Peyer's patch (tissue), 4 donors: ENCODE measurements at places on chromosomes 3 and 15.

- no peak for DNase-seq
Observed at GRCh38 chr3:158565076-158565475, 5.9 kb upstream of the MLF1 start.

DNA sequence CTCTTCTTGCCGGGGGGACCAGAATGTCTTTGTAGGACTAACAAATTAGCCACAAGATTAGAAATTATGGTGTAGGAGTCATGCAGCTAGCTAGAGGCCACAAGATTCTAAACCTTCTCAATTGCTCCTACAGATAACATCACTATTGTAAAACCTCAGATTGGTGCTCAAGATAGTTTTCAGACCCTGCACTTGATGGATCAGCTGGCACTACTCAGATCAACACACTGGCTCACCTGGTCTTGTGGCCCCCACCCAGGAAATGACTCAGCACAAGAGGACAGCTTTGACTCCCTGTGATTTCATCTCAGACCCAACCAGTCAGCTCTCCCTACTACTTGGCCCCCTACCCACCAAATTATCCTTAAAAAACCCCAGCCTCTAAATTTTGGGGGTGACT, 124.1 kb upstream of the RASGRP1 start:
- no peak for DNase-seq

- DNase-seq, result no peak
Observed at GRCh38 chr3:3628676-3629328, 170.4 kb upstream of the LRRN1 start.

DNA sequence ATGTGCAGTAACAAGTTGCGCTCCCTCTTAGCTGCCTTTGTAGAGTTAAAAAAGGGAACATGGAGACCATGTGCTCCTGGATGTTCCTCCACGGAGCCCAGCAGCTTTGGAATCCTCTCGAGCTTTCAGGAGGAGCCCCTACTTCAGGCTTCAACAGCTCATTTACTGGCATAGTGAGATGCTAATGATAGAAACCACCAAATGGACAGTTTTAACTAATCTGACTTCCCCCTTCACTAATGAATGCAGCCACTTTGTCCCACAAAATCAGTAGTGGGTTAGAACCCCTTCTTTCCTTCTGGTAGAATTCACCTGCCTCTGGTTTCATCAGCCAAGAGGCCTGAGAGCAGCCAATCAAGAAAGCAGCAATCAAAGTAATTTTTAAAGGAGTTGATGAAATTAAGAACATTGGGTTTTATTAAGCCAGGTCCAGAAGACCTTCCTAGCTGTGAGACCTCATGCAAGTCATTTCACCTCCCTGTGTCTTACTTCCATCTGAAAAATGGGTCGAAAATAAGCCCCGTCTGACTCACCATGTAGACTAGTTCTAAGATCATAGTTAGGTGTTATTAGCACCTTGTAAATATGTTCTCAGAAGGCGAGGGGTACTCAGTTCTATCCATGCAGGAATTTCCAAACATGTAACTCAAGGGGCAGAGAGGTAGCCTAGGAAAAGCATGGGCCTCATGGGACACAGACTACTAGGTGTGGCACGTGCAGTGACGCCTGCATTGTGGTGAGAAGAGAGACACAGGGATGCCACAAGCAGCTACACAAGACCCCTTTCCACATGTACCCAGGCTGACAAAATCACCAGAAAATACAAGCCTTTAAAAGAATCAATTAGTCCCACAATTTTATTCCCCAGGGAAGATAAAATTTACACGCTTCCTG, 179.7 kb upstream of the LPP start:
- no peak for DNase-seq

DNA sequence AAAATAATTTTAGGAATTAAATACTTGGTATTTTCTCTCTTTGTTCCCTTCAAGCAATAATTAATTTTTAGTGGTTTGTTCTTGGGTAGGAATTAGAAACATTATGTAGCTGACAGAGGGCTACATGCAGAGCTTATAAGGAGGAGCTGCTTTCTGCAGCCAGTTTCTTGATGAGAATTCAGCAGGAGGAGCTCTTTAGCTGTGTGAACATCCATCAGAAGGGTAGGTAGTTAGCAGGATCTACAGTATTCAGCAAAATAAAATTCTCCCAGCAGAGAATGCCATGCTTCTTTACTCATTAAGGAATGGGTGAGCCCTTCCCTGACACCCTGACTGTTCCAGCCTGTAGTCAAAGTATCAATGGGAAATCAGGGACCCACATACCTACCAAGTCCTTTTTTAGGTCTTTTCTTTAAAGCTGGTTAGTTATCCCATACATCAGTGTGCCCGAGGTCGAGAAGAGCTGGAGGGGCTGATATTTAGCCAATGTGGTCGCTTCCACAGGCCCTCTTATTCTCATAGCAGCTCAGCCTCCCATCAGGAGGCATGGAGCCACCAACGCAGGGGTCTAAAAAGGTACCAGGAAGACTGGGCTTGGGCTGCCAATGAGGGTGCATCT, 54.0 kb downstream of the KCNAB1 start:
- no peak for DNase-seq

DNA sequence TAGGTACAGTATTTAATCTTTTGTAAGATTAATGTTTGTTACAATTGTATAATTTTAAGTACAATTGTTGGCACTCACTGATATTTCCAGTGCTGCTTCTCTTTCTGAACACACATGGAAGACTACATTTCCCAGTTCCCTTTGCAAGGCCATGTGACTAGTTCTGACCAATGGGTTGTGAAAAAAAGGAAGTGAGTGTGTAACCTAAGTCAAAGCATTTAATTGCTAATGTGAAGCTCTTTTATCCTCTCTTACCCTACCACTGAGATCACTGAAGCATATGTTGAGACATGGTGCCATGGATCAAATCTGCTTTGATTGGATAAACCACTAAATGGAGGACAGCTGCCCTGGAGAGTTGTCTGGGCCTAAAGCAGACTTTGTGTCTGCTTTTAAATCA, 83.9 kb upstream of the PLXND1 start:
- no peak for DNase-seq

- DNase-seq, result no peak
Observed at GRCh38 chr3:108222853-108223565, 785 bp upstream of the IFT57 start.

DNA sequence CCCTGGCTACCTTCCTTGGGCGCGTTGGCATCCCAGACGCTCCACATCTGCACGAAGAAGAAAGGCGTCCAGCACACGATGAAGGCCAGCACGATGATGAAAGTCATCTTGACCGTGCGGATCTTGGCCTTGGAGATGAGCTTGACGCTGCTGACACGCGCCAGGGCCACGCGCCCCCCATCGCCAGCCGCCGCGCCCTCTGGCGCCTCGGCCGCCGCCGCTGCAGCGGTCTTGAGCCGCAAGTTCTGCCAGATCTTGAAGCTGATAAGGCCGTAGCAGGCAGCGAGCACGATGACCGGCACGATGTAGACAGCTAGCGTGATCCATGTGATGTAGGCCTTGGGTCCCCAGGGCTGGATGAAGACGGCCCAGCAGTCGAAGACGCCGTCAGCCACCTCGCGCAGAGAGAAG, 2.2 kb downstream of the OXTR start:
- DNase-seq, result no peak

GRCh38 chr3:184773283-184774186, 38.4 kb upstream of the VPS8 start:
- no peak for DNase-seq

GRCh38 chr3:15011174-15011573, 53.9 kb downstream of the MRPS25 start:
- no peak for DNase-seq

- DNase-seq, result no peak
Observed at GRCh38 chr3:21216598-21216997, 534.4 kb downstream of the ZNF385D start.

- no peak for DNase-seq
Observed at GRCh38 chr3:54345847-54346375, 223.6 kb downstream of the CACNA2D3 start.

- peak; percentile 55 for DNase-seq
Observed at GRCh38 chr15:74873756-74874424, 725 bp upstream of the SCAMP2 start.

DNA sequence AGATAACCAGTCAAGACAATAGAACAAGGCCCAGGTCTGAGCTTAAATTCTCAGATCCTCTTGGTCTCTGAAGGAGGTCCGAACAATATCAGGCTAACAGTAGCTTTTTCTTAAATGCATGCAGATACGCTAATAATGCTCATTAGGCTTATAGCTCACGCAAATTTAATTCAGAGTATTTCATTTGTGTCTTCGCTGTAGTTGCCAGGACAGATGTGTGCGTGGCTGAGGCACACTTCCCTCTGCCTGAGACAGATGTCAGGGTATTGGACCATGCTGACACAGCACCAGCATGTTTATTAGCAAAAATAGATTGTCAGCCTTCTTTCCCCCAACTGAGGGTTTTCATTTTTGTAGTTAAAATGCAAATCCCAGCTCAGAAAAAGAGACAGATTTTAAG, 102.9 kb upstream of the BFSP2 start:
- DNase-seq, result no peak

- no peak for DNase-seq
Observed at GRCh38 chr3:22239011-22239410, 488.0 kb upstream of the ZNF385D start.

DNA sequence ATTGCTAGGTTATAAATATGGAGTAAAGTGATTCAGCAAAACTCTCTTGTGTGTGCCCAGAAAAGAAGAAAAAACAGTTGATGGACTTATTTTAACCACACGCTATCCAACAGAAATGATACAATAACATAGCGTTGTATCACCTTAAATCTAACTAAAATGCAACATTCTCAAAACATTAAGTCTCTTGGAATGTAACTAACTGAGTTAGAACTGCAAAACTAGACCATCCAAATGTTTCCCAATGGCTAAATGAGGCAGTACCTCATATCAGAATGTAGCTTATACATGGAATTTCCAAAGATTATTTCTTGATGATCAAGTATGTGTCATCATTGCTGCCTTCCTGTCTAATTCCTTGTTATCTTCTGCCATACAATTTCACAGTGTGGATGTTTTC, 187.9 kb downstream of the CNTN3 start:
- DNase-seq, result no peak

GRCh38 chr3:134911586-134912548, 116.8 kb downstream of the EPHB1 start:
- no peak for DNase-seq

DNA sequence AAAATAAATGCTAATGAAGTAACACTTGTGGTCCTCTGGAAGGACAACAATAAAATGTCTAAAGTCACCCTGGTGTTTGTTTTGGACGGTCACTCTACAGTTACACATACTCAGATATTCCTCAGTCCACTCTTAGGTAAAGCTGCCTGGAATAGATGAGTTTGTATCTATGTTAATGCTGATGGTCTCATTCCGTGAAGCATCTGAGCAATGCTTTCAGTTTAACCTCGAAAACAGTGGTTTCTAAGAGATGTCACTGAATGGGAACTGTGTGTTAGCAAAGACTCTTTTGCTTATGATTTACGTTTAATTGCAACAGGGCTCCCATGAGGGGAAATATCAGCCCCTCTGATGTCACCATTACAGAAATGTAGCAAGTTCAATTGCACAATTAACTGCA, 49.1 kb downstream of the FBN1 start:
- DNase-seq, result no peak

GRCh38 chr3:11445883-11446282, 173.7 kb downstream of the ATG7 start:
- DNase-seq, result no peak

GRCh38 chr3:43870844-43871626, 180.3 kb downstream of the ABHD5 start:
- DNase-seq, result no peak

DNA sequence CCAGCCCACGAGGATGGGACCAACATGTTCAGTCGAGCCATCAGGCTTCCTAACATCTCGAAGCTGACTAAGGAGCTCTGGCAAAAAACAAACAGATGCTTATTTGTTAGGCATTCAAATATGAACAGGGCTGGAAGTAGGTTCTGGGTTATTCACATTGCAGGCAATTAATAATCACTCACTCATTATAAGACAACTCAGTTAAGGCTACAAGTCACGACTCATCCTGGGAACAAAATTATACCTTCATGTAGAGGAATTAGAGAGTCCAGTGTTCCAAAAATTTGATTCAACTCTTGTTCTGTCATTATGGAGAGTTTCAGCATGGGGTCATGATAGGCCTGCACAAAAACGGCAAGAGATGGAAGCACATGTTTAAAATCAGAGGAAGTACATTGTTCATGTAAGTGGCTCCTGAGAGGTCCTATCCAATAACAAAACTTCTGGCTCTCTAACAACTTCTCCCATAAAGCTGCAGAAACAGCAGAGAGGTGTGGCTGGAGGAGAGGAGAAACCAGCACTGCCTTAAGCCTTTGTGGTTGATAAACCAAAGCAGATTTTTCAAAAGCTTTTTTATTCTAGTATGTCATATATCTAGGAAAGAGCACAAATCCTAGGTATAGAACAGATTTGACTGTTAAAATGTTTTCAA, 50.6 kb downstream of the ARHGEF3 start:
- no peak for DNase-seq

DNA sequence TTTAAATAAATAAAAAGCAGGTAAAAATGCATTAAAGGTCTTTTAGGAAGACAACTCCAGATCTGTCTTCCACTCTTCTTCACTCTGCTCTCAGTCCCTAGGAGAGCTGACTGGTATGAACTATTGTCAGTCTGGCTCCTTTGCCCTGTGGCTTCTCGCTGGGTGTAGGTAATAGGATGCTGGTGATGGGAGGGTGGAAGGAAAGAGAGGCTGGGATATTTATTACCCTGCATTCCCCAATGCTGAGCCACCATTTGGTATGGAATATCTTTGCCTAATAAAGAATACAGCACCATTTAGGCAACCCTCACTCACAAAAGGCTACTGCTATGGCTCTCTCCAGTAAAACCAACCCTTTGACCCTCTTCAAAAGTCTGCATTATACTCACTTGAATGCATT, 326.9 kb downstream of the CNTN3 start:
- DNase-seq, result no peak

GRCh38 chr3:70040386-70040785, 40.9 kb downstream of the SAMMSON start:
- DNase-seq, result no peak

GRCh38 chr3:30493911-30494311, 112.5 kb upstream of the TGFBR2 start:
- DNase-seq, result no peak

DNA sequence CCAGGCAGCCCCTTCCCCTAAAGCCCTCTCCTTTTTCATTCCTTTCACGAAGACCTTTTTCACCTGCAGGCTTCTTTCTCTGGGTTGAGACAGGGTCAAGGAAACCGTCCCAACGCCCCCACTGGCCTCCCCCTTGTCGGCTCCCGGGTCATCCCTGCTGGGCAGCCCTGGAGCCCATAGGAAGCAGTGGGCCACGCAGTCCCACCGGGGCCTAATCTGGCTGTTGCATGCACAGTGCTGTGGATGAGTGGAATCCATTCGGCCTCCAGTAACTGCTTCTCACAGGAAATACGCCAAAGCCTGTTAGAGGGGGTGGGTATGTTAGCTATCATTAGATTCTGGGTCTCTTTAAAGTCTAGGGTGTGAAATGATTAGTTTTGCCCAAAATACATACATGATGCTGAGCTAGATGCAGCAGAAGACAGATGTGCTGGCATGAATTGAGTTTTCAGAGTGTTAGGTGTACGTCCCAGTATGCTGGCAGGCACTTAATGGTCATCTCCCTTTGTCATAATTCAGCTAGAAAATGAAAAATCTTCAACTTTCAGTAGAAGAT, 16.6 kb downstream of the LYSMD4 start:
- no peak for DNase-seq

- DNase-seq, result no peak
Observed at GRCh38 chr15:92878593-92879053, 21.5 kb upstream of the CHD2 start.

- DNase-seq, result no peak
Observed at GRCh38 chr3:24686808-24687207, 192.2 kb upstream of the THRB start.

GRCh38 chr15:37204692-37205091, 104.3 kb upstream of the MEIS2 start:
- DNase-seq, result no peak
